ENCODE measurements at places on chromosomes 16 and 17.

- no peak for DNase-seq
Observed at GRCh38 chr17:81735264-81736102, 23.4 kb downstream of the SLC25A10 start.

- no peak for DNase-seq
Observed at GRCh38 chr16:11759997-11760396, 17.3 kb upstream of the TXNDC11 start.

- no peak for DNase-seq
Observed at GRCh38 chr16:73315645-73316044, 267.7 kb upstream of the ZFHX3 start.

GRCh38 chr16:48014349-48015135 lies 141.3 kb downstream of the ABCC12 start:
- no peak for DNase-seq

GRCh38 chr17:65487161-65487560 lies 74.3 kb downstream of the AXIN2 start:
- DNase-seq: no peak

GRCh38 chr16:74226338-74226954 lies 70.2 kb upstream of the PSMD7 start:
- DNase-seq: peak; percentile 37

DNA sequence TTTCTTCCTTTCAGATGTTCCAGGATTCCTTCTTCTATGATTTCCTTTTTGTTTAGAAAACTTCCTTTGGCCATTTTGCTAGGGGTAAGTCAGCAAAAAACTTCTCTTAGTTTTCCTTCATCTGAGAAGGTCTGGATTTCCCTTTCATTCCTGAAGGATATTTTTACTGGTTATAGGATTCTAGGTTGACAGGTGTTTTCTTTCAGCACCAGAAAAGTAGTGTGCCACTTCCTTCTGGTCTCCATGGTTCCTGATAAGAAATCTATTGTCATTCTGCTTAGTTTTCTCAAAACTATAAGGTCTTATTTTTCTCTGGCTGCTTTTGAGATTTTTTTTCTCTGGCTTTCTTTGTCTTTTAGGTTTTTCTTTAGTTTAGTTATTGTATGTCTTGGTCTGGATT lies 27.6 kb downstream of the MPRIP start:
- no peak for DNase-seq
